DMS53 (cell line): ENCODE measurements at places on chromosomes 11 and 22.
A peak's percentile ranks its signal among the peaks of the same experiment; 100 is the strongest.

GRCh38 chr11:63592975-63593395 is 21.2 kb downstream of the PLAAT3 start:
- DNase-seq, result peak; percentile 57

GRCh38 chr11:44731685-44732430 is 5.1 kb downstream of the TSPAN18 start:
- no peak for DNase-seq

GRCh38 chr22:26416670-26417276 is 12.3 kb upstream of the ASPHD2 start:
- DNase-seq, result no peak

DNA sequence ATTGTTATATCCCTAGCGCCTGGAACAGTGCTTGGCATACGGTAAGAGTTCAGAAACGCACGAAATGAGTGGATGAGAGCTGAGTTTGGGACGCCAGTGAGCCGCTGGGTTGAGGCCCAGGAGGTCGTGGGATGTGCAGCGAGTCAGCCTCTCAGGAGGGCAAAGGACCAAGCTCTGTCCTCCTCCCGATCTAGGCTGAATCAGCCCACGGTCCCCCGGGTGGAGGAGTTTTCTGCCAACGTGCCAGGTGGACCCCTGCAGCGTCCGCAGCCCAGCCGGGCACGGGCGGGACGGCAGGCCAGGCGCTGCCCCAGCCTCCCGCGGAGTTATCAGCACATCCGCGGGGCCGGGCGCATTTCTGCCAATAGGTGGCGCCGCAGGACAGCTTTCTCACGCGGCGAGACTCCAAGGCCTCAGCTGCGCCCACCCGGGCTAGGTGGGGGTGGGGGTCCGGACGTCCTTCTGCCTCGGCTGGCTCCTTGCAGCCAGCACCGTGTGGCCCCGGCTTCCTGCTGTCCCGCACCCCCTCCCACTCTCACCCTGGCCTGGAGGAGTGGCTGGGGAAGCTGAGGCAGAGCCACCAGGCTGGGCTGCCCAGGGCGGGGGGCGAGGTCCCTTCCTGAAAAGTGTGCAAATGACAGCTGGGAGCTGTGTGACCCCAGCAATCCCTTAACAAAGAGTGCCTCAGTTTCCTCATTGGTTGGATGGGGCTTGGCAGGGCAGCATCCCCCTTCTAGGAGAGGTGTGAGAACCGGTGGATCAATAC is 2.2 kb upstream of the RPS19BP1 start:
- DNase-seq, result peak; percentile 76

- DNase-seq, result peak; percentile 7
Observed at GRCh38 chr11:121864660-121865059, 251.4 kb downstream of the BLID start.

DNA sequence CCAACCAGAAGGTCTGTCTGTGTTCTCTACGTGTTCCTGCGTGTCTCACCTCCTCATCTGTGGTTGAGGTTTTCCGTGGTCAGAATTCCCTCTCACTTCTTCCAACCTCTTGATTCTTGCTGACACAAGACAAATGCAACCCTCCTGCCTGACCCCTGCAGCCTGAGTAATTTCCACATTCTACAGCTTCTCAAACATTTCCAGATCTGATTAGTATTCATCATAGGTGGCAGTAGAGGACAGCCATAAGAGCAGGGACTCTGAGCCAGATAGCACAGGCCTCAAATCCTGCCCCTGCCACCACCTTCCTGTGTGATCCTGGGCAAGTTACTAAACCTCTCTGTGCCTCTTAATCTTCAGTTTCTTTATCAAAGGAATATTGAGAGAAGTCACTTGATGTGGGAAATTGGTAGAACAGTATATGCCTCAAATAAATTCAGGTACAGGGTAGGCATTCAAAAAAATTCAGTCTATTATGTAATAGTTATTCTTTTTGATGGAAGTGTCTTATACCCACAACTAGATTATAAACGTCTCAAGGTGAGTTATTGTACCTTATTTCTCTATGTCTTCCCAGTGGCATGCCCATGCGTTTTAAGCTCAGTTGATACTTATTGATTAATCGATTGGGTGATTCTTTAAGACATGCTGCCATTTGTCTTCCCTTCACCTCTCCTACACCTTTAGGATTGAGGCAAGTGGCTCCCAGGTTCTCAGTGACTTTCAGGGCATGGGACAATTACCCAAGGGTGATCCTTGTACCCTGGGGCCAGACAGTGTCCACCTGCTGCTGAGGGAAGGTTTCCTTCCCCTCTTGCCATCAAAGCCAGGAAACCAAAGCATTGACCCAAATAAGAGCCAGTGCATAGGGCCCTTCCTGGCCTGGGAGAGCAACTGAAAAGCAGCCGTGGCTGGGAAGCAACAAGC is 19.6 kb downstream of the POU2AF1 start:
- DNase-seq, result peak; percentile 37

DNA sequence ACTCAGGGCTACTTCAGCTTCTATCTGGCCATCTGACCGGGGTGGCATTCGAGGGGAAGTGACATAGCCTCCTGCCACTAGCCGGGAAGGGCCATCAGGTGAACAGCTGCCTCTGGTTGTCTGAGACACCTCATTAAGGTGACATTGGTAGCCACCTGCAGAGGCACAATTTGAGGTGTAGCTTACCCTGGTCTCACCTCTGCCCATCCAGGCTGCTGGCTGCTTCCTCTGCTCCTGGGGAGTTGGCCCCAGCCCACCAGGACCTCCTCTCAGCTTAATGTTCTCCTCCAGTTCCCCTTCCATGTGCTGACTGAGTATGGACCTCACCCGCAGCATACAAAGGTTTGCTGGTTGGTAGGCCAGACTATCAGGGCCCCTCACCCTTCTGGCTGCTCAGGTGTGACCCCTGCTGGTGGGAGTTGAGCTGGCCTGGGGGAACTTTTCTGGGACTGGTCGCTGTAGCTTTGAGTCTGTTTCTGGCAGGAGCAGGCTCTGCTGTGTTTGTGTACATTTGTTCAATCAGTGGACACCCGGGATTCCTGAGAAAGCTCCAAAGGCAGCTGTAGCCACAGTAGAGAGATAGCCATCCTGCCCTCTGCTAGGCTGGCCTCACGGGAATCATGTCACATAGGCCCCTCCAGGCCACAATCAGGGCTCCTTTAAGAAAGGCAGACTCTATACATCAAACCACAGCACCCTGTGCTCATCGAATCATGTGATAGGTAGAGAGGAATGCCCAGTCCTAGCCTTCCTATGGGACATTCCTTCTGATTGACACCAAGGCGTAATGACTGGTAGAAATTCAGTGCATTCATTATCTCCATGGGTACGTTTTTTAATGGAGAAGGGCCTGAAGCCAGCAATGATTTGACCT is 295.1 kb upstream of the PLET1 start:
- peak; percentile 67 for DNase-seq

DNA sequence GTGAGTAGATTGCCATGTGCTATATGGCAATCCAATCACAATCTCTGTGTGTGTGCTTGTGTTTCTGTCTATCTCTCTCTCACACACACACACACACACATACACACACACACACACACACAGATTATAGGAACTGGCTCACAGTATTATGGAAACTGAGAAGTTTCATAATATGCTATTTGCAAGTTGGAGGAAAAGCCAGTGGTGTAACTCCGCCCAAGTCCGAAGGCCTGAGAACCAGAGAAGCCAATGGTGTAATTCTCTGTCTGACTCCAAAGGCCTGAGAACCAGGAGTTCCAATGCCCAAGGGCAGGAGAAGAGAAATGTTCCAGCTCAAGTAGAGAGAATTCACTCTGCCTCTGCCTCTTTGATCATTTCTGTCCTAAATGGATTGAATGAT is 37.2 kb downstream of the GLYATL2 start:
- no peak for DNase-seq

- DNase-seq, result peak; percentile 22
Observed at GRCh38 chr11:16299884-16300782, 56.2 kb downstream of the SOX6 start.

DNA sequence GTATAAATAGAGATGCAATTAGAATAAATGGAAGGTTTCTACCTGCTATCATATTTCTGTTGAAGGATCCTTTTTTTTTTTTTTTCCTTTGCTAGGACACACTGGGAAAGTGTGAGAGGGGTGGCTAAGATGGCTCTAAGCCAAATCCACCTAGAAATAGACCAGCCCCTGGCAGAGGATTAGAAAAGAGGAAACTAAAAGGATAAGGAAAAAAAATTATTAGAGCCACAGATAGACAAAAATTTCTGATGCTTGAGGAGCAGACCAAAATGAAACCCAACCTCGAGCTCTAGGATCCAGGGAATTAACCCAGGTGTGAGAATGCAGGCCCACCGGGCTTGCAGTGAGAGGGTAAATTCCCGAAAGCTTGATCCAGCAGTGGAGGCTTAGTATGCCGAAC is 262.3 kb downstream of the CADM1 start:
- DNase-seq, result no peak
